ENCODE measurements at places on chromosomes 16 and 17.
A peak's percentile ranks its signal among the peaks of the same experiment; 100 is the strongest.

DNA sequence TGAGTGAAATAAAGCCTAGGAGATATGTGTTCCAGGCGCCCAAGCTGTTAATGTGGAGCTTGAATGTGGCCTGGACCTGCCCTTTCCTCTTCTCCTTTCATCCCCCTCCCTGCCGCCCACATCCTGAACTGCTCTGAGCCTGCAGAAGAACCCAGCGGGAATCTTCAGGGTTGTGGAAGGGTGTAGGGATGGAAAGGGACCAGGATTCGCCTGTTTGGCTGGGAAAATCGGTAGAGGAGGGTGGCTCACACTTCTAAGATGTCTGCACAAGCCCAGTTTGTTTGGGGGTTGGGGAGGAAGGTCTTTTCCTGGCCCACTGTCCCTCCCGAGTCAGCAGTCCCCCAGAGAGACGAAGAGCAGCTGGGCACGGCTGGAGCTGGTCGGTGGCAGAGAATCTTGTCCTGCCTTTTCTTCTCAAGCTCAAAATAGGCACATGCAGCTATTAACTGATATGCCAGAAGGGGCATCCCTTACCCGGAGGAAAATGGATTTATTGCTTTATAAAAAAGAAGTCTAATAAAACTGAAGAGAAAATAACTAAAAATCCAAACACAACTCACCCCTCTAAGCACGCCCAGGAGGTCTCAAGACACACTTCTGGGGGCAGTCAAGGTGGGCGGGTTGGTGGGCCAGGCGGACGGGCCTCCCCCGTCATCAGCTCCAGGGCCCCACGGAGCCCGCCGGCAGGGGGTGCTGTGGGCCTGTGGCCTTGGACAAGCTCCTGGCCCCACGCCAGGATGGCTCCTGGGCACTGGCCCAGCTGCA lies 11.5 kb upstream of the PITPNA start:
- peak; percentile 45 for DNase-seq

GRCh38 chr17:17778308-17779014 lies 58.3 kb downstream of the SREBF1 start:
- DNase-seq: no peak

GRCh38 chr16:59522826-59523225 lies 788.7 kb upstream of the GOT2 start:
- DNase-seq: no peak

- no peak for DNase-seq
These were observed 2.9 kb upstream of the KCNH6 start for GRCh38 chr17:63519972-63520882.

DNA sequence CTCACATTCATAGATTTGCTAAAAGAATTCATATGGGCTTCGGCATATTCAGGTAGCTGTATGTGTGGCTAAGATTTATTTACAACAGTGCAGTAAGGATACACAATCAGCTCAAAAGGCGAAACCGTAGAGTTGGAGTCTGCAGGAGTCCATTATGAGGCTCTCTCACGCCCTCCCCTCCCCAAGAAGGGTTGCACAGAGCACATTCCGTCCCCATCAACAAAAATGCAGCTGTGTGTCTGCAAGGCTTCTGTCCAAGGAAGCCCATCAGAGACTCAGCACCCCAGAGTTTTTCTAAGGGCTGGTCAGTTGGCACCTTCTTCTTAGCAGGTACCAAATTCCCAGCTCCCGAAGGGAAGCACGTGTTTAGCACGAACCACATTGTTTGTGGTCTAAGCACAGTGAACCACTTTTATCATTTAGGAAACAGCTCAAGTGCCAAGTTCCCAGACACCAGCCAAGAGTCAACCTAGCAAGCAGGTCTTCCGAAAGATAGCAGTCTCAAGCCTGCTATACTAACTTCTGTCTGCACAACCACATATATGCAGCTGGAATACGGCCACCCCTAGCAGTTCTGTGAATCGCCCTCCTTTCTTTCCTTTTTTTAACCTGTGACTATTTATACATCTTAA lies 28.5 kb upstream of the MEAK7 start:
- DNase-seq: no peak

- DNase-seq: no peak
These were observed 327.1 kb downstream of the SNX29 start for GRCh38 chr16:12303653-12304052.

DNA sequence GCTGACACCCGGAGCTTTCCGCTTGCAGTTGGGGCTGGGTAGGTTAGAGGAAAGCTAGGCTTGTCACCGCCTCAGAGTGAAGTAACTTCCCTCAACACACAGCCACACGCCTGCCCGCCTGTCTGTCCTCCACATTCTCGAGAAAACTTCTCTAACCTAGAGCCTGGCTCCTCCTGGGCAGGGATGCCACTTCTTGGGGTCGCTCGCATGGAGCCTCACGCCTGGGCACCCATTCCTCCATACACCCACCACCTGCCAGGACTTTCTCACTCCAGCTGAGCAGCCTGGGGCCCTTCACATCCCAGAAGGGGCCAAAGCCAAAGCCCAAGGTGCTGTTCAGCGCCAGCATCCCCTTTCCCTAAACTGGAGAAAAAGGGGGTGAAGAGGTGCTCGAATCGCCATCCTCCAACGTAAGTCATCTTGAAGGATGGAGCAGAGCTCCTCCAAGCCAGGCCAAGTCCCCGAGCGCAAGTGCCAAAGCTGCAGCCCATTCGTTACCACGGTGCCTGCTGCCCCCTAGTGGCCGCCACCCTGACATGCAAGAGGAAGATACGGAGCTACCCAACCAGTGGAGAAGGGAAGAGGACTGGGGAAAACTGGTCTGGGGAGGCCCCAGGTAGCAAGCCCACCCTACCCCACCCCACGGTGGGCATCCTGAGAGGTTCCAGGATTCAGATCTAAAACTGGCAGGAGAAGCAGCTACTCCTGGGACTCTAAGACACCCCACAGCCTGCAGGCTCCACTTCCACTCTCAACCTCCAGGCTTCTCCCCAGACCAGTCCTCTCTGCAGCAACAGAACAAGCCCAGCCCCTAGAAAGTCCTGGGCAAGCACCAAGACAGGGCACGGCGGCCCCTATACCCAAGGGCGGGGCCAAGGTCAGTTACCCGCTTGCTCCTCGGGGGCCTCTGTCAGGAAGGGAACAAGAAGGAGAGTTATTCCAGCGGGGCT lies 63.1 kb downstream of the MYO18A start:
- DNase-seq: peak; percentile 66

GRCh38 chr17:31327534-31328159 lies 6.2 kb upstream of the EVI2A start:
- DNase-seq: no peak

GRCh38 chr16:85697431-85697830 lies 8.7 kb upstream of the GINS2 start:
- no peak for DNase-seq

DNA sequence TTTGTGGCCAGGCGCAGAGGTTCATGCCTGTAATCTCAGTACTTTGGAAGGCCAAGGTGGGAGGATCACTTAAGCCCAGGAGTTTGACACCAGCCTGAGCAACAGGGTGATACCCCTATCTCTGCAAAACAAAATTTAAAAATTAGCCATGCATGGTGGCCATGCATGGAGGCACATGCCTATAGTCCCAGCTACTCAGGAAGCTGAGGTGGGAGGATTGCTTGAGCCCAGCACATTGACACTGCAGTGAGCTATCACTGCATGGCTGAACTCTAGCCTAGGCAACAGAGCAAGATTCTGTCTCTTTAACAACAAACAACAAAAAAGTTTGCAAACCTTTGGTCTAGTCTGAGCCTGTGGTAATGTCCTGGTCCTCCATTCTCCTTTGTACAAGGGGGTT lies 69.2 kb upstream of the CNEP1R1 start:
- DNase-seq: no peak

- DNase-seq: peak; percentile 24
These were observed 696 bp downstream of the NETO2 start for GRCh38 chr16:47142821-47143676.

GRCh38 chr16:82183004-82183397 lies 13.0 kb upstream of the MPHOSPH6 start:
- DNase-seq: no peak

- DNase-seq: peak; percentile 63
These were observed 15.6 kb upstream of the ZFPM1 start for GRCh38 chr16:88437367-88437964.

DNA sequence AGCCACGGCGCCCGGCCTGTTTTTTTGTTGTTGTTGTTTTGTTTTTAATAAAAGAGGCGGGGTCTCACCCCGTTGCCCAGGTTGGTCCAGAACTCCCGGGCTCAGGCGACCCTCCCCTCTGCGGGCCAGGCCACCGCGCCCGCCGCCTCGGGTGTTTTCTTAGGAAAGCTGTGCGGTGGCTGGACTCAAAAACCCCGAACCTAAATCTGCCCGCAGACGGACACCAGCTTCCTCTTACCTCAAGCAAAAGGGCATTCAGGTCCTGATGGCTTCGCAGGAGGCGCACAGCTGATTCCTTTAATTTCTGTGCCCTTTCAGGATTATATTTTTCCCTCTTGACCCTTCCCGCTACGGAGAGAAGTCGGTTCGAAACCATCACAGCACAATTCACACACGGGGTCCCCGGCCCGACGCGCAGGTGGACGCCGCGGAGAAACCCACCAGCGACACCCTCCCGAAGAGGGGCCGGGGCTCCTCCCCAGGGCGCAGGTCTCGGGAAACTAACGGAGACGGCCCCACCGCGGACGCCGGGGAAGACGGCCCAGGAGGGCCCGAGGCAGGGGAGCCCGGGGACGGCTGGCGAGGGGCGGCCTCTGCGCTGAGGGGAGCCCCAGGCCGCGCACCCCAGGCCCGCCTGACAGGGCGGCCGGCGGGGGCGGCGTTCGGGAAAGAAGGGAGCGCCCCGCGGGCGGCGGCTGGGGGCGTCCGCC lies 653 bp downstream of the FANCA start:
- no peak for DNase-seq

DNA sequence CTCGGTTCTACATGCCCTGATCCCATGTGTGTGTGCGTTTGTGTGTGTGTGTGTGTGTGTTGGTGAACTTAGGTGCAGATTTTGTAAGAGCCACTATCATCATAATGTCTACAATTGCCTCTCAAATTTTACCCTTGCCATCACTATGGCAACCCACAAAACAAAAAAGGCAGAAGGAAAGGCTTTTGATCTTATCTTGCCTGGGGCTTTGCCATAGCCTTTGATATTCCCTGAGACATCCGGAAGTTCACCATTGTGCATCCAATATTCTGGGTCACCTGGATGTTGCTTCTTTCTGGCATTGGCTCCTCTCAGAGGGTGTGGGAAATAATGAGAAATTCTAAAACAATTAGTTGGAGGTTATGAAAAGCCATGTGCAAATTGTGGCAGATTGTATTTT lies 114.7 kb downstream of the HAPSTR1 start:
- DNase-seq: no peak

DNA sequence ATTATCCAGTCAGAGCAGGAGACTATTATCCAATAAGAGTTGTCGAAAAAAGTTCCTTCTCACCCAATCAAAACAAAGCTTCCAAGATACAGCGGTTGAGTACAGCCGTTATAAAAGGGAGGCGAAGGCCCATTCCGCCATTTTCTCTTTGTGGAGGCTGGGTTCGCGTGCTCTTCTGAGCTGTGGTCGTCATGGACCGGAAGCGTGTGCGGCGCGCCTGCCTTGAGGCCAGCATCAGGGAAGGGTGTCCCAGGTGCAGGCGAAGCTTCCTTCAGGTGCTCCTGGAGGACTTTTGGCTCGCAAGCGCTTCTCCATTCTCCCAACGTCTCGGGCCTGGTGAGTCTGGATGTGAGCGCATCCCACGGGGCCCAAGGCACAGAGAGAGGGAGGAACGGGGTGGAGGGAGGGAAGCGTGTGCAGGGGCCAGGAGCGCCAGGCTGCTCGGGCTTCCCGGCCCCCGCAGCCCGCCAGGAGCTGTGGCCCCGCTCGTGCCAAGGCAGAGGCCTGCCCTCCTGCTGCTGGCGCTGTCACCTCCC lies 99.2 kb downstream of the GOSR1 start:
- DNase-seq: no peak

- DNase-seq: no peak
These were observed 26.6 kb downstream of the NGFR start for GRCh38 chr17:49521471-49522356.

DNA sequence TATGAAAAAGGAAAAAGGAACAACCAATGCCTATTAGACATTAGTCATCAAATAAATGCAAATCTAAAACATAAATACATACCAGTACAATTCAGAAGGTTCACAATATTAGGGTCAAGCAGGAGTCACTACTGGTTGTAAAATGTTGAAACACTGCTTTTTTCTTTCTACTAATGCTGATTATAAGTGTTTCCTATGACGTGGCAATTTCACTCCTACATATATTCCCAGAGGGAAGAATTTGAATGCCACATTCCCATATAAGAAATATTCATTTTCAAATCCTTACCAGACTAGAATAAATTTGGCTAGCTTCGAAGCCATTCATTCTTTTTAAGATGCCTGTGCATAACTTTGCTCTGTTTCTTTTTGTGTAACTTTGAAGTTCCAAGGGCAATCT lies 2.6 kb upstream of the KRTAP9-2 start:
- no peak for DNase-seq

- DNase-seq: no peak
These were observed 2.1 kb downstream of the SRSF2 start for GRCh38 chr17:76735006-76735405.

DNA sequence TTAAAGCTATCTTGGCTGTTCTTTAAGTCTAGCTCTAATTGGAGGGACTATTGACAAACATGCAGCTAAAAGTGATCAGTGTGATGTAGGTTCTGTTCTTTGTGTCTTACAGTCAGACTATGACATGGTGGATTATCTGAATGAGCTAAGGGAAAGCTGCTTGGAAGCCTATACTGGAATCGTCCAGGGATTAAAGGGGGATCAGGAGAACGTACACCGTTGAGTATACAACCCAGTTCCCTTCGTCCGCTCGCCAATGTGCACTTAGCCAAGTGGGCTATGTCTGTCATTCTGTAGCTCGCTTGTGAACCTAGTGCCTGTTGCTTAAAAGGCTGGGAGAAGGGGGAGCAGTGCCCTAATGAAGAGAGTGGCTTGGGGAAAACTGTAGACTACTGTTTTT lies 15.8 kb upstream of the TBKBP1 start:
- DNase-seq: no peak

DNA sequence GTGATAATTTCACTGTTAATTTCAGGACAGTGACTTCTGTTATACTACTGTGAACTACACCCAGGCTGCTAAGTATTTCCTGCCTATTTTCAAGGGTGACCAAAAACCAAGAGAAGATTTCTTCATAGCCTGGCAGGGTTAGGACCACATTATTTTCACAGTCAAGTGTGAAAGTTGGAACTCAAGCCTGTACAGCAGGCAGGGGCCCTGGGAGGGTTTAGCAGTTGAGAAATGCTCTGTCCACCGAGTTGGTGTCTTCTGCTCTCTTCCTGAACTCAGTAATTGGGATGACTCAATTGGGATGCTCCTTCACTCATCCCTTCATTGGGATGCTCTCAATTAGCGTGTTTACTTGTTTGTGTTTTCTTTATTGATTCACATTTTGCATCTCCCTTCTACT lies 347.3 kb upstream of the CDH11 start:
- no peak for DNase-seq

DNA sequence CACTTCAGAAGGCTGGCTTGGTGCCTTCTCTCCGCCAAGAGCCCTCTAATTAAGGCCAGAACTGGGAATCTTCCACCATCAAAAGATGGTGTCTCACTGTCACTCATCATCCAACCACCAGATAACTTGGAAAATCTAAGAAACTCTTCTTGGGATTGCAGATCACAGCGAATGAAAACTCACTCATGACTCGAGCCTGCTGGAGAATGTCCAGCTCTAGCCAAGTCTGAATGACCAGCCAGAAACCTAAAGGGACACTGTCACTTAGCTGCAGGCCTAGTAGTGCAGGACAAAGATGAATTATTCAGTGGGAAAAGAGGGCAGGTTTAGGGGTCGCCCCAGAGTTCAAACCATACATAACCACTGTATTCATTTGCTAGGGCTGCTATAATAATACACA lies 107.8 kb downstream of the XYLT1 start:
- DNase-seq: no peak

All from activated T-helper 1 cell treated with anti-CD3 and anti-CD28 coated beads, Interleukin-2, amount 50 U/mL, for 16 hours (primary cell).